ENCODE measurements at places on chromosomes 12 and 14.

- DNase-seq = no peak
These were observed 339.1 kb downstream of the TMEM132D start for GRCh38 chr12:129564768-129565167.

- no peak for DNase-seq
These were observed 369.3 kb upstream of the TMPO start for GRCh38 chr12:98146043-98146442.

GRCh38 chr12:106359646-106360399 is 2.3 kb downstream of the POLR3B start:
- no peak for DNase-seq

DNA sequence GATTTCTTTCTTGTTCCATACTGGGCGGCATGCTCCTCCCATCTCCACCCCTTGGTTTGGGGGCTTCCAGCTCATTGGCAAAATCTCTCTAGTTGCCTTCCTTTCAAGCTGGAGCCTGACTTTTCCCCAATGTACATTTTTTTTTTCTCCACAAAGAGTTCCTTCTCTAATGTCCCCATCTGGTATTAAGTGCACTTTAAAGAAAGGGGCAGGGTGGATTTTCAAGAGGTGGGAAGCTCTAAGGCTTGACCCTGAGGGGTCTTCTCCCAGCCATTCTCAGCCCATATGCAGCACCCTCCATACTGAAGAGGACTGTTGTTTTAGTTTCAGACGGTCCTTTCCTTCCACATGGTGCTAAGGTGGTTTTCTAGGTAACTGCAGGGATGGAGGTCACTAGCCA is 5.8 kb upstream of the PIP4K2C start:
- DNase-seq = no peak

DNA sequence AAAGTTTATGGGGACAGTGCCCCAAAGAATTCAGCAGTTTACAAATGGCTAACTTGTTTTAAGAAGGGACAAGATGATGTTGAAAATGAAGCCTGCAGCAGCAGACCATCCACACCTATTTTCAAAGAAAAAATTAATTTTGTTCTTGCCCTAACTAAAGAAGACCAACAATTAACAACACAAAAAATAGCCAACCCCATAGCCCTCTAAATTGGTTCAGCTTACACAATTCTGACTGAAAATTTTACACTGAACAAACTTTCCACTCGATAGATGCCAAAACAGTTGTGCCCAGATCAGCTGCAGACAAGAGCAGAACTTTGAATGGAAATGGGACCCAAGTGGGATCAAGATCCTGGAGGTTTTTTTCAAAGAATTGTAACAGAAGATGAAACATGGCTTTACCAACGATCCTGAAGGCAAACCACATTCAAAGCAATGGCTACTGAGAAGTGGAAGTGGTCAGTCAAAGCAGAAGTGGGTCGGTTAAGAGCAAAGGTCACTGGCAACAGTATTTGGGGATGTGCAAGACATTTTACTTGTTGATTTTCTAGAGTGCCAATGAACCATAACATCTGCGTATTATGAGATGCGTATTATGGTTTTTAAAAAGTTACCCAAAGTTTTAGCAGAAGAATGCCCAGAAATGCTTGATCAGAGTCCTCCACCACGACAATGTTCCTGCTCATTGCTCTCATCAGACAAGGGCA is 30.0 kb downstream of the SLC39A9 start:
- peak; percentile 2 for DNase-seq

DNA sequence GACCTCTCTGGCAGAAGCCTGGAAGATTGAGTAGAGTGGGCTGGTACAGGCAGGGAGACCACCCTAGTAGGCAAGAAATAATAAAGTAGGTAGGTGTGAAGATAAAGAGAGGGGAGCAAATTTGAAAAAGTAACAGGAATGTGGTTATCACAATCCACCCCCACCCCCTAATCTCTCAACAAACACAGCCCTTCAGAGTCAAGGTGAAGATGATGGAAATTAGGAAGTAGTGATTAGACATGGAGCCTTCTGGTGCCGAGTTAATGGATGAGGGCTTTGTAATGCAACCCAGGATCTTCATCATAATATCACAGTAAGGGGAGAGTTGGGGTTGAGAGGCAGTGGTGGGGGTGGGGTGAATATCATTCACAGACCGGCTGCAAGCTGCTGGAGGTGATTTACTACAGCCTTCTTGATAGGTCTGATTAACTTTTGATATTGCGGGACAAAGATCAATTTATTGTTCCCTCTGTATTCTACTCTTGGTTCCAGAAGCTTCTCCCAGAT is 29.2 kb upstream of the CRY1 start:
- DNase-seq = no peak

GRCh38 chr14:101318271-101318670 is 243.0 kb upstream of the DIO3 start:
- no peak for DNase-seq

GRCh38 chr14:37650356-37651037 is 55.1 kb downstream of the TTC6 start:
- DNase-seq = no peak

- no peak for DNase-seq
These were observed 3.3 kb downstream of the GPR135 start for GRCh38 chr14:59461891-59462290.

DNA sequence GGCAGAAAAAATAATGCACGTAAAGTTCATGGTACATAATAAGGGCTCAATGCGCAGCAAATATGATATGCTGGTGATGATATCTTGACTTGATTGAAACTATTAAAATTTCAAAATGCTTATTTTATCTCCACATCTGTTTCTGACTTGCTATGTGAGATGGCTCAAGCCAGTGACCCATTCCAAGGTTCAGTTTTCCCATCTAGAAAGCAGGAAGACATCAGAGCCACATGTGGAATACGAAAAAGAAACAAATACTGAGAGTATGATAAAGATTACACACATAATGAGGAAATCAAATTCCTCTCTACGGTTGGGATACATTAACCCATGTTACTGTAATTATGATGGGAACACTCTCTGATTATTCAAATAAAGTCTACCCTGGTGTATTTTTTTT is 24.0 kb upstream of the TSPAN11 start:
- DNase-seq = no peak
